CD4-positive, alpha-beta T cell treated with Interleukin-4 for 4 hours (primary cell): ENCODE measurements at places on chromosomes 5 and 9.

DNA sequence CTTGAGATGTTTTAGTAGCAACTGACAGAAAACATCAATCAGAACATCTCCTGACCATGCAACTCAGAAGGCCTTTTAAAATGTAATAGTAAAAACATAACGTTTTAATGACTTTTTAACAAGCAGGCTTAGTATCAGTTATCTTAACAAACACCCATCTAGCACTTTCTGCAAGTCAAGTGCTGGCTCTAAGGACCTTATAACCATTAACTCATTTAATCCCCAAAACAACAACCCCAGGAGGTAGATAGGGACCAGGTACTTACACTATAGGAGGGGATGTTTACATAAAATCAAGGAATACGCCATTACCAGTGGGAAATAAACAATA is 41.8 kb downstream of the ROR2 start:
- no peak for DNase-seq

DNA sequence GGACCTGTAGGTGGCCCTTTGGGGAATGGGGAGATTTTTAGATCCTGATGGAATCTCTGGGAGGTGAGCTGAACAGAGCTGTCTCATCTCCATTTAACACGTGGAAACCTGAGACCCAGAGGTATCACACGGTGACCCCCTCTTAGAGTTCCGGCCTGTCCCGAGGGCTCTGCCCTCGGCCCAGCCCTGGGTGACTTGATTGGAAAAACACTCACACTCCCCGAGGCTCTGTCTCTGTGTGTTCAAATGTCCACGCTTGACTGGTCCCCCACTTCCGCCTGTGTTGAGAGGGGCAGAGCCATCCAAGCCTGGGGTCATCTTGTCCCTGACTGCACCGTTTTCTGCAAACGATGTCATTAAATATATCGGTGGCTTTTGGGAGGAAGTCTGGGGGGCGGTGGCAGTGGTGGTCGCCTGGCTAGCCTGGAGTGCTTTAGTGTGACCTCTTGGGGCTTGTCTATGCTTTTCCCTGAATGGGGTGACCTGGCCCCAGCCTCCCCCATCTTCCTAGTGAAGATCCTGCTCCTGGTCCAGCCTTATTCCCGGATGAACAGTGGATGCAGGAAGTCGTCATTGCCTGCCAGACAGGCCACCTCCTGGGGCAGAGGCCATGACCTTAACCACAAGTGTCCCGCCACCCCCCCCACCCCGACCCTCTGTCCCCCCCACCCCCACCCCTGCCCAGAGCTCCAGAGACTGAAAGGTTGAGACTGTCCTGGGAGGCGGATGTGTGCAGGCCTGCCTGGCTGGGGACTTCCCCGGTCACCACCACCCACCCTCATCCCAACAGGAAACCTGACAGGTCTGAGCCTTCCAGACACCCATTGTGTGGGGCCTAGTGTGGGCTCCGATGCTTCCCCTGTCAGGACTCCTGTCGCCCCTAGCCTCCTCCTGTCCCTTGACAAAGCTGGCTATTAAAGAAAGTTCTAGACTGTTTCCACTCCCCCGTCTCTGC is 5.3 kb upstream of the DAB2IP start:
- DNase-seq: no peak

DNA sequence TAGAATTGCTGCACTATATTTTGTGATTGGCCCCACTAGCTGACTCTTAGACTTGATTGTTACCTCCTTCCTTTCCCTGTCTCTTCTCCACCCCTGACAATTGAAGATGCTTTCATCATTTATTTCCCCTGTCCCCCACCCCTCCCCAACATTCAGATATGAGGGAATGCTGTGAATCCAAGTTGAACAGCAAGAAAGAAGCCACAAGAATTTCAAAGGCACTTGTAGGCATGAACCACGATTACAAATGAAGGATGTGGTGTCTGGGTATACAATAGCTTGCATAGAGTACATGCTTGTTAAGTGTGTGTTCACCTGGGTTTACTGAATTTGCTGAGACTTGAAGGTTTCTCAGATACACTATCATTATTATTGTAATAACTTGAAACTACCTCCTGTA is 78.3 kb upstream of the TRIO start:
- no peak for DNase-seq

- DNase-seq: no peak
Measured at GRCh38 chr5:136629125-136629792, 263.9 kb upstream of the TRPC7 start.

DNA sequence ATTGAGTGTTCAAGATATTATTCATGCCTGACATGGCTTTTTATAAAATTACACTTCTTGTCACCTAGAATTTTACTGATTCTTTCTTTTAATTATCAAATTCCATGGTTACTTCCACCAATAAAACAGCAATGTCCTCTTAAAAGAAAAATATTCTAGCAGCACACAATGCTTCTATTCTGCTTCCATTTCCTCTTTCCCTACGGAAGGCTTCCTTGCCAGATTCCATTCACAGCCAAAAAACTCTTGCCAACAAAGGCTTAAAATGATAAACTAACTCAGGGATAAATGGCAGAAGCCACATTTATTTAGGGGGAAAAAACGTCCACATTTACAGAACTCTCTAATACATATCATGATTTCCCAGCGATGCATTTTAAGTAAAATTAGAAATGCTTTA is 111.6 kb downstream of the CTNND2 start:
- DNase-seq: no peak

DNA sequence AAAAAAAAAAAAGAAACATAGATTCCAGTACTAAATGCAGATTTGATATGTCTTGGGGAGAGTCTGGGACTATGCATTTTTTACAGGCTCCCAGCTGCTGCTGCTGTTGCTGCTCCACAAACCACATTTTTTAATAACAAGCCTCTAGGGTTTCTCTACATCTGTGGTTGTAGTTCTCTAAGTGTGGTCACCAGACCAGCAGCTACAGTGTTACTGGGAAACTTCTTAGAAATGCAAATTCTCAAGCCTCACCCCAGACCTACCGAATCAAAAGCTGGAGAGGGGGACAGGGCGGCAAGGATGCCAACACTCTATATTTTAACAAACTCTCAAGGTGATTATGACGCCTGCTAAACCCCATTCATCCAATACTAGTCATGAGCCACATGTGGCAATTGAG is 293.4 kb upstream of the PTGER4 start:
- peak; percentile 74 for DNase-seq

DNA sequence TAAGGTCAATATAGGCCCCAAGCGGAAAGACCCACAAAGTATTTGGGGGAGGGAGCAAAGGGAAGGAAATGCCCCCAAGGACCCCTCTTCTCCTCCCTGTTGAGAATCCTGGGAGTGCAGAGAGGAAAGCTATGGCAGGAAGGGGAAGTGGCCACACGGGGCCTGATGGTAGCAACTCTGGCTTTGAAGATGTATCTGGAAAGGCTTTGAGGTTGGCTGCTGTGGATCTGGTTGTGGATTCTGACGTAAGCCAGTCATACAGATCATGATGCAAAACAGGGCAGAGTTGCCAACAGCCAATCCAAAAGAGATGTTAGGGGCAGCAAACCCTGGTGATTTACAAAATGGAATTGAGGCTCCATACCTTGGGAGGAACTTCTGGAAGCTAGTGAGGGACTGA is 108.8 kb downstream of the PRKACG start:
- no peak for DNase-seq

- DNase-seq: no peak
Measured at GRCh38 chr5:74100268-74100665, 474.3 kb downstream of the ARHGEF28 start.
